ENCODE measurements at places on chromosomes 12 and 14.
A peak's percentile ranks its signal among the peaks of the same experiment; 100 is the strongest.

GRCh38 chr14:64444984-64445845, 20.1 kb upstream of the AKAP5 start:
- DNase-seq, result no peak

DNA sequence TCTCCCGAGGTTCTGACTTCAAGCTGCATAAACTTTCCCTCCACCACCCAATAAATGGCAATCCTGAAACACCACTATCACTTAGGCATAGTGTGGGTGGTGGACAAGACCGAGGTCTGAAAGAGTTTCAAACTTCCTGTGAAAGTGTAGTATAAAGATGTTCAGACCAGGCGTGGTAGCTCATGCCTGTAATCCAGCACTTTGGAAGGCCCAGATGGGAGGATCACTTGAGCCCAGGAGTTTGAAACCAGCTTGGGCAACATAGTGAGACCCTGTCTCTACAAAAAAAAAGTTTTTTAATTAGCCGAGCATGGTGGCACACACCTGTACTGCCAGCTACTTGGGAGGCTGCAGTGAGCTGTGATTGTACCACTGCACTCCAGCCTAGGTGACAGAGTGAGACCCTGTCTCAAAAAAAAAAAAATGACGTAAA, 61.9 kb downstream of the CCDC92 start:
- DNase-seq, result no peak

DNA sequence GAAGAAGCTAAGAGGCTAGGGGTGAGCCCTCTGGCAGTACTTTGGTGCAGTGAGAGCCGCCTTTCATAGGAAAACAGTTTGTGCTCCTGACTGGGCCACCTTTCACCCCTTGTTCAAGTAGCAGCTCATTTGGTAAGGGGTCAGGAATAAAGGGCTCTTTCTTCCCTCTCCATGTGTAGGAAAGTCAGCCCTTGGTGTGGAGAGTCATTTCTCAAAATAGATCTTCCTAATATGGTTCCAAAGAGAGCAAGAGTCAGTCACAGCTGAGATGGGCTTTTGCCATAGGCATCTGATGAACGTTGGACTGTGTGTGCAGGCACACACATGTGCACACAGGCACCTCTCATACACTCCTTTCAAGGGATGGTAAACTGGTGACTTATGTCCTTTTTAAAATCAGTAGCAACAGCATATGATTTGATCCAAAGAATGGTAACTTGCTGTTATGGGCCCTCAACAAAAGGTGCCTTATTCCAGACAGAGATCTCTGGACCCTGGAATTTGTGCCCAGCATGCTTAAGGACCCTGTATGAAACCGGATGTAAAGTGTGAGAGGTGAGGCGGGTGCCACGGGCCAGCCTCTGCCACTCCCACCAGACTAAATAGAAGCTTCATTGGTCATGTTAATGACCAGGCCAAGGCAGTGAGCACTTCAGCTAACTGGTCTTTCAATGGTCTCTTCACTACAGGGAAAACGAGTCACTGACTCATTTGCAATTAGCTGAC, 16.7 kb upstream of the RIC8B start:
- no peak for DNase-seq

GRCh38 chr12:54984658-54985376, at the start of gene TESPA1:
Gene TESPA1 (minus strand): TSS chr12:54984762. CDS start chr12:54974562, 10,200 bp downstream.
- no peak for DNase-seq

- DNase-seq, result no peak
These were observed 143.9 kb downstream of the ALX1 start for GRCh38 chr12:85423947-85424346.

GRCh38 chr12:122732611-122733010, 2.0 kb upstream of the HCAR1 start:
- DNase-seq, result no peak

DNA sequence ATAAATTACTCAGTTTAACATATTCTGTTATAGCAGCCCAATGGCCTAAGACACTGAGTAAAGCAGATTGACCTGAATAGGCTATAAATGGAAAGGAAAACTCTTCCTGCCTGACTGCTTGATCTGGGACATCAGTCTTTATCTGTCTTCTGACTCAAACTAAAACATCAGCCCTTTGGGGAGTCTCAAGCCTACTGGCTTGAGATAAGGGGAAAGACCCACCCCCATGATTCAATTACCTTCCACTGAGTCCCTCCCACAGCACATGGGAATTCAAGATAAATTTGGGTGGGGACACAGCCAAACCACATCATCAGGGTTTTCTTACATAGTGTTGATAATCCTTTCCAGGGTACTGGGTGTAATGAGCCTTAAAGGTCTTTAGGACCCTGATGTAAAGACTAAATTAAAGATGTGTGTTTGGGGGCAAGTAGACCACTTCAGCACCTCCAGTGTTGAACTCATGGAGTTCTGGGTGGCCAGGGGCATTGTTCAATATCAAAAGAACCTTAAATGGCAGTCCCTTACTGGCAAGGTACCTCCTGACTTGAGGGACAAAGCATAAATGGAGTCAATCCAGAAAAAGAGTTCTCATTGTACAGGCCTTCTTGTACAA, 67.8 kb downstream of the TSHR start:
- no peak for DNase-seq

DNA sequence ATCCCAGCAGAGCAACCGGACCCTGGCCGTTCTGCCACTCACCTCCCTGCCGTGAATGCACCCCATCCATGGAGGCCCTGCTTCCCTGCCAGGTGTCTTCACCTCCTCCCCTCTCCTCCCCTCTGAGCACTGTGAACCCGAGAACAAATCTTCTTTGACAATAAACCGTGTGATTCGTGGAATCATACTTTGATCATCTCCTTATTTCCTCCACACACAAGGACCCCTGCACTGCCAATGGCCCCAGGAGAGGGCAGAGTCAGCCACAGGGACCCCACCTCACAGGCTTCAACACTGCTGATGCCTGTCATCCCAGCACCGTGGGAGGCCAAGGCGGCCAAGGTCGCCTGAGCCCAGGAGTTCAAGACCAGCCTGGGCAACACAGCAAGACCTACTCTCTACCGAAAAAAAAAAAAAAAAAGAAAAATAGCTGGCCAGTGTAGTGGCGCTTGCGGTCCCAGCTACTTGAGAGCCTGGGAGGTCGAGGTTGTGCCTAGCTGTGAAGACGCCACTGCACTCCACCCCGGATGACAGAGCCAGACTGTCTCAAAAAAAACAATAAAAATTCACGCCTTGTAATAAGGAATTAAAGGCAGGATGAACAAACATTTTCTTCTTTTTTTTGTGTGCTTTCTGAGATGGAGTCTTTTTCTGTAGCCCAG, 1.1 kb downstream of the XRCC3 start:
- no peak for DNase-seq

- DNase-seq, result peak; percentile 15
These were observed 84.6 kb downstream of the SLC38A6 start for GRCh38 chr14:61065656-61066055.

DNA sequence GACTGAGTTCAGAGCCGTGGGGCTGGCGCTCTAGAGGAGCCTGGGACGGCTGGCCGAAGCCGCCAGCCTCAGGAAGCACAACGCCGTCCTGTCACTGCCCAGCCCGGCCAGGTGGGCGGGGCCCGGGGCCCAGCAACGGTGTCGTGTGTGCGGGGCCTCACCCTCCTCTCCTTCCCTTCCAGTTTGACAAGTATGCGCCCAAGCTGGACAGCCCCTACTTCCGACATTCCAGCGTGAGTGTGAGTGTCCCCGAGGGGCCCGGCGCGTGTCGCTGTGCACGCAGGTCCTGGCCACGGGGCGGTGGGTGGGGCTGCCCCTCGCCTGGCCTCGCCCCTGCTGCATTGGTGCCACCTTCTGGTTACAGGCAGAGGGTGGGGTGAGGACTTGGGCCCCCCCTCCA, 38.3 kb downstream of the LRCOL1 start:
- DNase-seq, result no peak

DNA sequence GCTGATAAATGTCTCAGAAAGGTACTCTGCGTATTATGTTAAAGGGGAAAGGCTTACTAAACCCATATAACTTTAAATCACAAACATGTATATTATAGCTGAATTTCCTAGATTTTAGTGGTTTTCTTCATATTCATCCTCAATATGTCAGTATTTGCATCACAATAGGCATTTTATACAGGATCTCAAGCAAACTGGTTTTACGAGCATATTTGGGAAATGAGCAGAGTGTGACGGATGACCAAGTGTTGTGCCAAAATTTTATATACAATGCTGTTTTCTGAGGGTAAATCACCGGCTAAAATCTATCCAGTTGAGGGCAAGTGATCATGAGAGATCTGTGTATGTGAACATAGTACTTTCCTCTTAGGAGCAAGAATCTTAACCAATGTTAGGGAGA, 8.4 kb downstream of the CPM start:
- DNase-seq, result no peak

Measured in LNCaP clone FGC (cell line).